RWPE1 (cell line): ENCODE measurements at places on chromosomes 1 and 21.
A peak's percentile ranks its signal among the peaks of the same experiment; 100 is the strongest.

GRCh38 chr1:239446611-239447010 lies 60.2 kb downstream of the CHRM3 start:
- no peak for DNase-seq

- DNase-seq: peak; percentile 57
Measured at GRCh38 chr1:67532452-67533216, 102.4 kb upstream of the SERBP1 start.

DNA sequence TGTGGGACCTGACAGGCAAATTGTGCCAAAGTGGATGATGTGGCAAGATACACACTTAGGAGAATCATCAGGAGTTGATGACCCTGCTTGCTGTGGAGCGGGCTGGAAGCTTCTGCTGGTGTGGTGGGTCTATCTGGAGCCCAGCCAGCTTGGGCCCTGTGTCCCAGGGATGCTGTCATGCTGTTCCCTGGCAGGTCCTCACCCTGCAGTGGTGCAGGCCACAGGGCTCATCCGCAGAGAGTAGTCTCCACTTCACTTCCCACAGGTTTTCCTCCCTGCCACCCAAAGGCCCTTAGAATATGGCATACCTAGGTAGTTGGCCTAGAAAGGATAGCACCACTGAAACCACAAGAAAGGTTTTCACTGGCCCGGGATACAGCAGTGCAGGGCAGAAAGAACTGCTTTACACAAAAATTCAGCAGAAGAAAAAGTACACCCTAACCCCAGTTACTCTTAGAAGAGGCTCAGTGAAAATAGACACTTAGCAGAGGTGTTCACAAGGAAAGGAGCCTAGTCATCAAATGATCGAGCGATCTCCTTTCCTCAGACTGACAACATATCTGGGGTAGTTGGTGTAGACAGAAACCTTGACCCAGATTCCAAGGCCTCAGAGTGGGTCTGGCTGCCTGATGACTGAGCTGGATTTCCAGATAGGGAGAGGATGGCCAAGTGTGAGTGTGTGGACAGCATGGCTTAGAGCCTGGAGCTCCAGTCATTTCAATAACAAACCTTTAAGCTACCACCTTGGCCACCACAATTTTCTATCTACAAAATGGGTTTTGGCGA lies 1.3 kb upstream of the C1orf226 start:
- no peak for DNase-seq

DNA sequence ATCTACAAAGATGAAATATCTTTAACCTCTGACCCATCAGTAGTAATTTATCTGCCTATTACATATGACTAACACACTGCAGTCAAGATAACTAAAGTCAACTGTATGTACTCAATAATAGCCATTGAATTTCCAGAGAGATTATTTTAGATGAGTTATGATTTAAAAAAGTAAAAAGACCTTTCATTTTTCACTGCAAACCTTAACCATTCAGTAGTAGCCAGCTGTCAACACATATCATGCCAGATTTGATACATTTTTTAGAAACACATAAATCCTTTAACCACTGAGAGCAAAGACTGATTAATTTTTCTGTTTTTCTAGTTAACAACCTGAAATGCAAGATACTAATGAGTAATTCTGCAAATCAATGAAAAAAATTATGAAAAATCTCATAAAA lies 31.0 kb downstream of the PALMD start:
- no peak for DNase-seq

DNA sequence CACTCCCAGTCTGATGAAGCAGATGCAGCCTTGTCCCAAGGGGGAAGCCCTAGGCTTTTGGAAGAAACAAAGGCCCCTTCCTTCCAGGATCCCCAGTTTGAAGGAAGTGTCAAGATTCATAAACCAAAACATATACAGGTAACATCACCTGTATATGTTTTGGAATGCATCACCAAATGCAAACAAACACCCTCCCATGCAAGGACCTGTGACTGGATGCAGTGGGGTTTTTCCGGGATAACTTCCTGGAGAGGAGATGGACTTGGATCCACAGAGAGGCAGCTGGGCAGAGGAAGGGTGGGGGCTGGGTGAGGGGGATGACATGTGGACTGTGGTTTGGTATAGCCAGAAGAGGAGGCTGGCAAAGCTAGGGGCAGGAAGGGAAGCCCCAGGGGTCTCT lies 1.5 kb upstream of the PLA2G2F start:
- DNase-seq: no peak

DNA sequence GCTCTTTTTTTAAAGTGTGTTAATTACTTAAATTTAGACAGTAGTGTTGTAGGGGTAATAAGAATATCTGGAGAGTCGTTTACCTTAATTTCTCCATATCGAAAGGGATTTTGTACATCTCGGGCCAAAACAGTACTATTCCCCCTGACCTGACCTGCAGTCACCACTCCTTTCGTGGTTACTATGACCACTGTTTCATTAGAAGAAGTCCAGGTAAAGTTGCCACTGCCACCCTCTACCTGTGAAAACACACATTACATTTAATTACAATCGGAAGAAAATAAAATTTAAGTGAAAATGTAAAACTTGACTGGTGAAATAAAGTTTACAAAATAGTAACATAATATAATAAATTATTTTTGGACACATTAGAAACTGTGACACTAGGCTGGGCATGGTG lies 37.2 kb downstream of the NUP210L start:
- peak; percentile 13 for DNase-seq

- DNase-seq: no peak
Measured at GRCh38 chr1:30759718-30760281, 2.2 kb upstream of the LAPTM5 start.

DNA sequence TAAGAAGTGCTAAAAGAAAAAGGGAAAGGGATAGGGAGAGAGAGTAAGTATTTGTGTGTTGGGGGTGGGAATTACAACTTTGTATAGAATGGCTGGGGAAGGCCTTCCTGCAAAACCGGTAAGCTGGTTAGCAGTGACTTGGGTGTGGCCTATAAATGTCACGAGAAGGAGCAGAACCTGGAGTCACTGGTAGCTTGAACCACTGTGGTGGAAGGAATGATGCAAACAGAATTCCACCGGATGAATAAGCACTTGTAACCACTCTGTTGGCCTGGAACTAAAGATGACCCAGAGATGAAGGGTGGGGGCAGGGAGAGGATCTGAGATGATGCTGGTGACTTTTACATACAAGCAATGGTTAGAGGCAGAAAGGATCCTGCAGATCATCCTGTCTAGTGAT lies 8.9 kb downstream of the XKR8 start:
- DNase-seq: peak; percentile 40

GRCh38 chr21:45098867-45099266 lies 24.5 kb downstream of the ADARB1 start:
- no peak for DNase-seq

GRCh38 chr1:178727014-178727895 lies 2.2 kb downstream of the RALGPS2 start:
- peak; percentile 24 for DNase-seq

DNA sequence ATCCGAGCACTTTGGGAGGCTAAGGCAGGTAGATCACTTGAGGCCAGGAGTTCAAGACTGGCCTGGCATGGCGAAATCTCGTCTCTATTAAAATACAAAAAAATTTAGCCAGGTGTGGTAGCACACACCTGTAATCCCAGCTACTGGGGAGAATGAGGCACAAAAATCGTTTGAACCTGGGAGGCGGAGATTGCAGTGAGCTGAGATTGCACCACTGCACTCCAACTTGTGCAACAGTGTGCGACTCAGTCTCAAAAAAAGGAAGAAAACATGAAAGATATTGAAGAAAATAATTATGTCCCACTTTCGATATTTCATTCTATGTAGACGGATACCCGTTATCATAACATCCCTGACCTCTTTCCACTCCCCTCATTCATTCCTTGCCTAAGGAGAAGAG lies 19.2 kb downstream of the TUT4 start:
- no peak for DNase-seq

GRCh38 chr1:161379071-161379470 lies 11.4 kb upstream of the CFAP126 start:
- no peak for DNase-seq

DNA sequence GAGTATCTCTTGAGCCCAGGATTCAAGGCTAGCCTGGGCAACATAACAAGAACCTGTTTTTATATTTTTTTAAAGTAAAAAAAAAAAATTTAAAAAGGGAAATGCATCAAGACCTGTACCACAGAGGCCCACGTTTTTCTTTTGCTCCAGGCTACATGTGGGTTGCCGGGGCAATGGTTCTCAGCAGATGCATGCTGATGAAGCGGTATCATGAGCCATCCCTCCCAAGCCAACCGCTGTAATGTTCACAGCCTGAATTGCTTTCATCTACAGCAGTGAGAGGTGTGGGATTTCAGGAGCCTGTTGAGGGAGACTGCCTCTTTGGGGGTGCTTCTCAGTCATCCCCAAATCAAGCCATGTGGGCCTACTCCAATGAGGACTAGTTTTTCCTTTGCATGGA lies 60.5 kb downstream of the CD58 start:
- DNase-seq: no peak

- no peak for DNase-seq
Measured at GRCh38 chr1:231793893-231794292, 167.3 kb downstream of the DISC1 start.
